G401 (cell line): ENCODE measurements at places on chromosomes 3 and 15. TPM values are rescaled to one million over a fixed set of nuclear protein-coding genes. Genes with fewer than 3 reads are reported as not detected.
A peak's percentile ranks its signal among the peaks of the same experiment; 100 is the strongest.

The MME gene
- 540 and 622 TPM in 2 replicates for total RNA-seq

DNA sequence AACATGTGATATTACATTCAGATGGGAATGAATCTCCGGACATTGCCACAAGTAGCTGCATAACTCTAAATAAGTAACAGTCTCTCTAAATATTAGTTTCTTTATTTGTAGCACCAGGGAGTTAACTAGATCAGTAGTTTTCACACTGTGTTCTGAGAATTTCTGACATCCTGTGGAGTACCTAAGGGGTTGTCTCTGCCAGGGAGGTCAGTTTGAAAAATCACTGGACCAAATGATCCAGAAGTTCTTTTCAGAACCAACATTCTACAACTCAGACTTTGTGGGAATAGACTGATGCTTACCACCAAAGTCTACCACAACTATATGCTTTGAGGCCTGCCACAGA lies 9.0 kb upstream of the ILDR1 start:
- DNase-seq, result no peak

GRCh38 chr3:111734652-111735051 lies 124.4 kb upstream of the PHLDB2 start:
- DNase-seq, result no peak

DNA sequence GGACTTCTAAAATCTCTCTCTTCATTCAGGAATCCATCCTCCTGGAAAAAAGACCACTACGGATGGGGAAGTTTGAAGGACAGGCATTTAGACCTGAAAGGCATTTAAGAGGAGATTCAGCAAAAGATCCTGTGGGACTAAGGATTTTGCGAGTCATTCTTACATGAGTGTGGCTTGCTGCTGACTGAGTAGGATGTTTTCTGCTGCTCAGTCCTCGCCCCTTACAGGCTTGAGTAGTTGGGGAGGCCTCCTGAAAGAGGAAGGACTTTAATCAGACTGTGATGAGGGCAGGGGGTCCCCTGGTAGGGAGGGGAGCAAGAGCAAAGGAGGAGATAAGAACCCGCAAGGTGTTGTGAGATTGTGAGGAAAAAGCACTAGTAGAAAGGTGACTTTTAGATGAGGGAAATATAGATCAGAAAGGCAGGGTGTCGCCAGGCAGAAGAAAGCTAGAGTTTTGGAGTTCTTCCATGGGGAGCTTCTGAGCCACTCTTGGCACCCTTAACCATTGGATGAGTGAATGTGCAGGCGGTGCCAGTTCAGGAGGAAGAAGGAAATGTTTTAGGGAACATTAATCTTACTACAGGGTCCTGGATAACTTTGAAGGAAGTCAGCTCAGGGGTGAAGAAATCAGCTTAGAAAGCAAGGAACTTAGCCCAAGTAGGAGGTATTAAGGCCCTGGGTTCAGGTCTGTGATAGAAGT lies 171.1 kb downstream of the RORA start:
- peak; percentile 64 for DNase-seq

- peak; percentile 88 for DNase-seq
Measured at GRCh38 chr3:11643605-11644087, at the start of gene VGLL4. VGLL4 (minus strand) TSS chr3:11643915; CDS start chr3:11643518, 397 bp downstream.

DNA sequence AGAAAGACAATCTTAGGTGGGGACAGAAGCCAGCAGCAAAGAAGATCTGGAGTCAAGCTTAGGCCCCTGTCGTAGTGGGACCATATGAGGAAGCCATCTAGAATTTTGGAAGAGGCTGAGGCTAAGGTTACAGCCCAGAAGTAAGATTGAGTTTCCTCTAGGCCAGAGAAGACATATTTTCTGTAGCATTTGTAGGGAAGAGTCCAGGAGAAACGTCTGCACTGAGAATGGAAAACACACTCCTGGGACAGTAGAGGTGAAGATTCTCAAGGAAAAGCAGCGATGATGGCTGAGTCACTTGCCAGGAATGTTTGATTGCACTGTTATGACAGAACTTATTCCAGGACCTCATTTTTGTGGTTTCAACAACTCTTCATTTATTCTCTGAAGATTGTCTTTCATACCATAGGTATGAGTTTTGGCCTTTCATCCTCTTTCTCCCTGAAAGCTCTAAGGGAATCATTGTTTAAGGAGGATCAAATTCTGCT lies 107.2 kb downstream of the GTPBP8 start:
- no peak for DNase-seq

The GP5 gene
- not detected in 2 replicates for total RNA-seq

The ACOX2 gene
- total RNA-seq, result 16.1 and 25.4 TPM in 2 replicates

DNA sequence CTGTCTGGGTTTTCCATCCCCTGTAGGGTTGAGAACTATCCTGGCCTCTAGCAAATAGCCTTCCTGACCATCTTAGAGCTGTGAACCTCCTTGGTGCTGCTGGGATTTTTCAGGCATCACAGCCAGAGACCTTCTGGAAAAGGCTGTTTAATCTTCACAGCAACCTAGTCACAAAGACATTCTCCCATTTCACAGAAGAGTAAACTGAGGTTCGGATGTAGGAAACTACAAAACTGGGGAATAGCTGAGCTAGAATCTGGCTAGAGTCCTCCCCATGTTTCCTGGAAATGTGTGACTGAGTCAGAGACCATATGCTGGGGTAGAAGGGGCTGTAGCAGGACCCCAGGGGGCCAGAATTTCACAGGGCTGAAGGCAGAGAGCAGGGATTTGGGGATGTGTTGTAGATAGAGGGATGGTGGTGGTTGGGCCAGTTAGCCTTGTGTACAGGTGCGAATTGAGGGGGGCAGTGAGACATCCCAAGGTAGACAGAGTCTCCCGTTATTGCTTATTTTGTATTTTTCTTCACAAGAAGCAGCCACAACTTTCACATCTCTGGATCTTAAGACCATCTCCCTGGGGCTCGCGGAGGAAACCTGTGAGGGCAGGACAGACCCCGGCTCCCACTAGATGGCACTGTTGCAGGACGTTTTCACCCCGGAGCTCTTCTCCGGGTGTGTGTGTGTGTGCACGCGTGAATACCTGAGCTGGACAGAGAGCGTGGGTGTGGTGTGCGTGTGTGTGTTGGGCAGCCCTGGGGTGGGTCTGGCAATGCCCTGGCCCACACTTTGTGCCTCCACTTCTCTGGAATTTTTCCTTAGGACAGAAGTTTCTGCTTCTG lies 66.9 kb upstream of the PRR23C start:
- peak; percentile 42 for DNase-seq
